CD4-positive, alpha-beta T cell treated with Interleukin-1 beta for 1 hour (primary cell): ENCODE measurements at places on chromosomes 1 and 21.

DNA sequence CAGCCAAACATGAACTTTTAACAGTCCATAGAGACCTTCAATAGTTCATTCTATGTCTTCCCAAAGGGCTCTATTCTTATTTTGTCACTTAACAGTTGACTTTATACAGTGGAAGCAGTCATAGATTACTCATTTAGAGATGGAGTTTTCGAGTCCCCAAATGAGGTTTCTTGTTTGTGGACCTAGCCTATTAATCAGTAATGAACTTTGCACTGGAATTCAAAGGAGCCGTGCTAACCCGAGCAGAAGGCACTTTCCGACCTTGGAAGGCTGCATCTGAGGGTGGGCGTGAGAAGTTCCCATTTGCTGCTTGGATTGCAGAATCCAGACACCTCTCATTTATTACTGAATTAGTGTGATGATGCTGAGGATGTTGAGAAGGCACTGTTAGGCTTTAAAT lies 46.4 kb downstream of the TTC39A start:
- DNase-seq, result no peak

- DNase-seq, result no peak
Observed at GRCh38 chr1:162113419-162113818, 43.9 kb downstream of the NOS1AP start.

GRCh38 chr1:39151267-39151666 lies 53.2 kb upstream of the MACF1 start:
- no peak for DNase-seq

DNA sequence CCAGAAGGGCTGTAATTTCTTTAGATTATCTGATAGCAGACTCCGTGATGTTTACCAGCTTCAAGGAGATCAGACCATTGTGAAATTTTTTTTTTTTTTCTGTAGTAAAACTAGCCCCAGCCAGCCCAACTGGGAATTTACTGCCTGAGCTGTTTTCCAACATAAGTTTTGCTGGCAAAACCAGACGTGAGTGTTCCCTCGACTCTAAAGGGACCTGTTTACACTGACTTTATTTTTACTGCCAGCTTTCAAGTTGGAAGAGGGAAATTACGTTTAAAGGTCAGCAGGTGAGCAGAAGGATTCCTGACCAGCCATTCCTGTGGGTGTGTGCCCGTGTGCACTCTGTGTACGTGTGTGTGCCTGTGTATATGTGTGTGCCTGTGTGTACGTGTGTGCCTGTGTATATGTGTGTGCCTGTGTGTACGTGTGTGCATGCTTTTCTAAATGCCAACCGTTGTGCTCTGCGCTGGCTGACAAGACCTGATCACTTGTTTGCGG lies 374 bp downstream of the MAB21L3 start:
- DNase-seq, result no peak

DNA sequence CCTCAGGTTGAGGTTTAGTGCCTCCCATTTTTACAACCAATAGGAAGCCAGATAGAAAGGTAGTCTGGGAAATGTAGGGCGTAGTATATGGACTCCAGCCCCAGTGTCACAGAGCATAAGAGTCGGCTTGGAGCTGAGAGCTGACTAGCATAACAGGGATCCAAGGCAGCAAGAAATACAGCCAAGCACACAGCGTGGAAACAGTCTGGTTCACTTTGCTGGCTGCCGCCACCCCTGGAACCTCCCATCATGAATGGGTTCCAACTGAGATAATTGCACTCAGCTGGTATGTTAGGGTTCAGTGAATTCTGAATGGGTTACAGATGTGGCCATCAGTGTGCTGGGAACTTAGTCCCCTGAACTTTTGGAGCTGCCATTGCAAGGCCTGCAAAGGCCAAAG lies 76.7 kb upstream of the GPR88 start:
- DNase-seq, result no peak

GRCh38 chr1:95084317-95085176 lies 11.8 kb upstream of the ALG14 start:
- peak; percentile 12 for DNase-seq

- no peak for DNase-seq
Observed at GRCh38 chr1:95309031-95309471, 75.0 kb downstream of the RWDD3 start.

- DNase-seq, result no peak
Observed at GRCh38 chr1:59549903-59550302, 253.0 kb downstream of the FGGY start.

- DNase-seq, result no peak
Observed at GRCh38 chr1:3441410-3441847, 13.0 kb upstream of the ARHGEF16 start.

- no peak for DNase-seq
Observed at GRCh38 chr21:45910548-45911221, 70.9 kb upstream of the COL6A1 start.

DNA sequence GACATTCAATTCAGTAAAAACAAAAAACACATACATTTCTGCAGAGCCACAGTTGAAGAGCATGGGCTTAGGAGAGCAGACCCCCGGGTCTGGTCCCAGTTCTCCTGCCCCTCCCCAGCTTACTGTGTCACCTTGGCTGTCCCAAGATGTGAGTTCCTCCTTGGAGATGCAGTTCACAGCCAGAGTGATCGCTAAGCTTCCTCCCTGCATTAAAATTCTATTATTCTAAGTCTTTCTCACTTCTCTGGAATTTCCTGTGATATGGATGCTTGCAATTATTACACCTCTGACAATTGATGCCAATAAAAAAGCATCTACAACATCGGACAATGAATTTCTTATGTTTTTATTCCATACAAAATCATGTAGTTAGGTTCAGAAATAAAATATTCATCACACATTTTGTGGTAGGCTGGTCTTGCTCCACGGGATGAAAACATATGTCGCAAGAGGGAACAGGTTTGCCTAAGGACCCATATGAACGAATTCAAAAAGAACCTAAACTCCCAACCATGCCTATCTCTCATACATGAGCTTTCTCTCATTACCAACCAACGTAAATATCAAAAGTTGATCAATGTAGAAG lies 328.5 kb upstream of the RUNX1 start:
- DNase-seq, result no peak

DNA sequence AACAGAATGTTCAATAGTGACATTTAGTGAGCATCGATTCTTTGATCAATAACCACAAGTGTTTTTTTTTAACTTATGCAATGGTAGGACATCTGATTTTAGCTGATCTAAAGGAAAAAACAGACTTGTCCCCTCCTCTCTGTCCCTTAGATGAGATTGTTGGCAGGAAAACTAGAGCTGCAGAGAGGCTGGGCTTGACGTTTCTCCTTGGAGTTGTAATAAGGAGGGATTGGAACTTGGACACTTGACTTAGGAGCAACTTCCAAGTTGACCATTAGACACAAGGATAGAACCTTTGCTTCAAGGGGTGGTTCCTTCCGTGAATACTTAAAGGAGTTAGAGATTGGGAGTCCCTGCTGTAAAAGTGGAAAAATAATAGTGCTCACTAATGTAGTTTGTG lies 49.9 kb downstream of the KAZN start:
- no peak for DNase-seq

DNA sequence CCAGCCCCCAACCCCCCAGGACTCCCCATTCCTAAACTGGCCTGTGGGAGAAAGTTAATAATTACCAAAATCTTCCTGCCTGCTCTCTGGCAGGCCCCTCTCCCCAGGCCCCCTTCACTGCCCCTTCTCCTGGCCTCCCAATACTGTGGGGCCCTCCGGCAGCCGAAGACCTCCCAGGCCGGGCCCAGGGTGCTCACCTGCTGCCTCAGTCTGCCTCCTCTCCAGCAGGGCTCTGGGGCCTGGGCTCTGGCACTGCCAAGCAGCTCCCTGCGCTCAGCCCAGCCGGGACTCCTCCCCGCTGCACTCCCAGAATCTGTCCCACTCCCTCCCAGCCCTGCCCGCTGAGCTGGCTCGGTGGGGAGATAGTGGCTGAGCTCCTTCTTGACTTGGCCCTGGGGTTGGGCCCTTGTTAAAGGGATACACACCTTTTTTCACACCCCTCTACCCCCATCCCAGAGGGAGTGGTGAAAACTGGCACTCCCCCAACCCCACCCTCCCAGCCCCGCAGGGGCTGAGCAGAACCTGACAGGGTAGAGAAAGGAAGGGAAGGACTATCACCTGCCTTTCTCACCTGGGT lies at the start of gene S100A16:
TSS of gene S100A16 (minus strand) at position 383 of the 577 bp plus-strand sequence. CDS start 4,986 bp downstream, outside the sequence.
- no peak for DNase-seq
